NCI-H2081 (cell line): ENCODE measurements at places on chromosomes 2 and 18.

GRCh38 chr2:239311132-239312040, 89.4 kb downstream of the HDAC4 start:
- DNase-seq = no peak

- DNase-seq = no peak
Observed at GRCh38 chr2:135792401-135793150, 44.4 kb downstream of the LCT start.

DNA sequence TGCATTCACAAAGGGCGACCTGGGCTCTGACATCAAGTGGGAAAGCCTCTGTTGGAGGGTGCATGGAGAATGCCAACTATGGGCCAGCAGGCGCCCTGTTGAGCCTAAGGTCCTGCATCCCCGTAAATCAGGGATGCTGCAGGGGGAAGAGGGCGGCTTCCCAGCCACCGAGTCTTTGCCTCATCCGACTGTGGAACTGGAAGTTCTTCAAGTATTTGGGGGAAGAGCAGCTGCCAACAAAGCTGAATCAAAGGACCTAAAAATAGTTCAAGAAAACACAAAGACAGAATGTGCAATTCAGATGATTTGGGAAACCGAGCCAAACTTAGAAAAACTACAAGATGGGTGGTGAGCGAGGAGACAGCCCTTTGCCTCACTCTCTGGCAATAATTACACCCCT, 281.1 kb upstream of the MGAT5 start:
- no peak for DNase-seq

- no peak for DNase-seq
Observed at GRCh38 chr2:37705191-37705590, 33.7 kb upstream of the CDC42EP3 start.

DNA sequence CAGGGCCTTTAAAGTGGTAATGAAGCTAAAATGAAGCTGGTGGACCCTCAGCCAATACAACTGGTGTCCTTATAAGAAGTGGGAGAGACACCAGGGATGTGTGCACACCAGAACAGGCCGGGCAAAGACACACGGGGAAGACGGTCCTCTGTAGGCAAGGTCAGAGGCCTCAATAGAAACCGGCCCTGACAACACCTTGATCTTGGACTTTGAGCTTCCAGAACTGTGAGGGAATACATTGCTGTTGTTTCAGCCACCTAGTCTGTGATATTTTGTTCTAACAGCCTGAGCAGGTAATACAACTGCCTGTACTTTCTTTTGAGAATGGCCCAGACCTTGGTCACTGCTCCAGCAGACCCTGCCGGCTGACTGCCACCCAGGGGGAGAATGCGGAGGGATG, 65.6 kb upstream of the FZD7 start:
- DNase-seq = no peak

DNA sequence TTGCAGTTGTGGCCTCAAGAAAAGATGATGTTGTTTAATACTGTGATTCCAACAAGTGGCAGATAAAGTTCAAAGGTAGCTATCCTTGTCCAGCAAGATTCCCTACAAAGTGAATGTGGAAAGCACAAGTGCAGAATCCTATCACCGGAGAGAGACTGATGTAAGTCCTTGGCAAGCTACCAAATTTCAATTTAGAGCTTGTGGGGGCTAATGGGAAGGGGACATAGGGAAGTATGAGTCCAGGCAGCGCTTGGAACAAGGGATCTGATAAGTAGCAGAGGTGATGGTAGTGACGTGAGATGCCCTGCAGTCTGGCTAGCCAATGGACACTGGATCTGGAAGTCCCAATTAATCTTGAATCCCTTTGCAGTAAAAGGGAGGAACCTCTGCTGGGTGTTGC, 165.2 kb upstream of the DTNA start:
- peak; percentile 8 for DNase-seq

GRCh38 chr2:20182241-20182931, 42.5 kb downstream of the SDC1 start:
- no peak for DNase-seq

GRCh38 chr18:23939896-23940295, 74.7 kb upstream of the TTC39C start:
- DNase-seq = no peak

DNA sequence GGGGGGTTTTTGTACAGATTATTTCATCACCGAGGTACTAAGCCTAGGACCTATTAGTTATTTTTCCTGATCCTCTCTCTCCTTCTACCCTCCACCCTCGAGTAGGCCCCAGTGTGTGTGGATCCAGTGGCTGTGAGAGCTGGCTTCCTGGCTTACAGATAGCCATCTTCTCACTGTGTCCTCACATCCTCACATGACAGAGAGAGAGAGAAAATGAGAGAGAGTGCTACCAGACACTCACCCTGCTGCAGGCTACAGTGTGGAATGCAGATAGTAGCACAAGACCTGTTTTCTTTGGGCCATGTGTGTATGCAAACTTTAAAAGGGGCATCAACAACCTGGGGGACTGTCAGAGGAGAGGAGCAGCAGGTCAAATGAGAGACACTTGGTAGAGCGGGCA, 9.5 kb downstream of the KCNK3 start:
- DNase-seq = no peak

GRCh38 chr18:10157706-10158105, 243.9 kb downstream of the VAPA start:
- DNase-seq = no peak

DNA sequence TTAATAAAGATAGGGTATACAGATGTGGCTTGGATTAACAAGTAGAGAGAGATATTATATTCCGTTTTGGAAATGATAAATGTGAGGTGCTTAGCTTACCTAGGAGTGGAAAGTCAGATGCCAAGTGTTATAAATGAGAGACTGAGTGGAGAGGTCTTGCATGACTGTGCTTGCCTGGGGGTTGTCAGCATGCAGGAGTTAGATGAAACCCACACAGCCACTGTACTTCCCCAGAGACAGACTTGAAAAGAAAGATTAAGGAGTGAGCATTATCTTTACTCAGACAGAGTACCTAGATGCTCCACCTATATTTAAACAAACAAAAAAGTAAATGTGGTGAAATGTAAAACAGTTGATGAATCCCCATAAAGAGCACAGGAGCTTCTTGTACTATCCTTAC, 482.7 kb downstream of the RIT2 start:
- no peak for DNase-seq

GRCh38 chr2:226489775-226490541, 309.7 kb downstream of the IRS1 start:
- DNase-seq = no peak

DNA sequence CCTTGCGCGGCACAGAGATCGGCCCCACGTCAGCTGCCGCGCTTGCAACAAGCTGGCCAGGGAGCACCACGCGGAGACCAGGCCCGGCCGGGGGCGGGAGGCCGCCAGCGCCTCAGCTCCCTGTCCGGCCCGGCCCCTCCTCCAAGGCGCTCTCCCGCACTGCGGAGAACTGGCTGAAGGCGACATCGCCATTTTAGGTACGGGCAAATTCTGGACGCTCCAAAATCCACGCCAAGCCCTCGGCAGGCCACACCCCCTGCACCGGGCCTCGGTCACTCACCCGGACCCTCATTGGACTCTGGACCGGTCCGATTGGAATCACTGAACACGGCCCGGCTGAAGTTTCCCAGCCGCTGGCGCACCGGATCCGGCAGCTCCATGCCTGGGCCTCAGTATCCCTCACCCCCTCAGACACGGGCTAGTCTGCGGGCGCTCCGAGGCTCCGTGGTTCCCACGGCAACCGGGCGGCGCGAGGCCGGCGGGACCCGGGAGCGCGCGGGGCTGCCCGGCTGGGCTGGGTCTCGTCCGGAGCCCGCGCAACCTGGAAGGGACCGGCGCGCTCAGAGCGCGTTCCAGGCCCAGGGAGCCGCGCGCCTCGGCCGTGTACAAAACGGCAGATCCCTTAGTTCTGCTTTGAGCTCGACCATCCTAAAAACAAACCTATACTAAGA, at the start of gene TMEM17:
Gene TMEM17 (minus strand): TSS at position 446 of the 671 bp plus-strand sequence. CDS start 66 bp downstream, at position 380.
- DNase-seq = peak; percentile 78

DNA sequence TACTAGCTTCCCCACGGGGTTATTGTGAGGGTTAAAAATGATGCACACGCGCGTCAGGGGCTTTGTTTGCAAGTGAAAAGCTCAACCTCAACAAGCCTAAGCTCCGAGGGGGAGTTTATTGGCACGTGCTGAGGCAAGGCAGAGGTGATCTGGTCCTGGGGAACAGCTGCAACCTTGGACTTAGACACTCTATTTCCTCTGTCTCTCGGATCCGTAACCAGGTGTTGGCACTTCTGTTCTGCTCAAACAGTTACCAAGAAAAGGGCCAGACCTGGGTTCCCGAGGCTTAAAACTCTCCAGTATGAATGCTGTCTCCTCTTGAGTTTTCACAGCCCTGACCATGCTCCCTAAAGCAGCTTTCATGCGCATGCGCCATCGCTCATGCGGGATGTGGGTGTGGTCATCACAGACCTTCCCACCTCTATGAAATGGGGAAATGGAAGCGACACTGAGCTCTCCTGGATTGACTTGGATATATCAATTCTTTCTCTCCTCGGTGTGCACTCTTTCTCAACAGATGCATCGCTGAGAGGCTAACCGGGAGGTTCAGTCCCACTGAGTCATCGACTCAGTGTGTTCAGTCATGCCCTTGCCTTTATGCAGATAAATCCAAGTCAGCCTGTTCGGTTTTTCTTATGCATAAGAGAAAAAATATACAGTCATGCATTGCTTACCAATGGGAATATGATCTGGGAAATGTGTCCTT, 19.9 kb upstream of the RAB31 start:
- DNase-seq = no peak

- no peak for DNase-seq
Observed at GRCh38 chr2:199606193-199606780, 148.5 kb upstream of the SATB2 start.

- no peak for DNase-seq
Observed at GRCh38 chr2:60808330-60808801, 52.3 kb downstream of the PAPOLG start.

DNA sequence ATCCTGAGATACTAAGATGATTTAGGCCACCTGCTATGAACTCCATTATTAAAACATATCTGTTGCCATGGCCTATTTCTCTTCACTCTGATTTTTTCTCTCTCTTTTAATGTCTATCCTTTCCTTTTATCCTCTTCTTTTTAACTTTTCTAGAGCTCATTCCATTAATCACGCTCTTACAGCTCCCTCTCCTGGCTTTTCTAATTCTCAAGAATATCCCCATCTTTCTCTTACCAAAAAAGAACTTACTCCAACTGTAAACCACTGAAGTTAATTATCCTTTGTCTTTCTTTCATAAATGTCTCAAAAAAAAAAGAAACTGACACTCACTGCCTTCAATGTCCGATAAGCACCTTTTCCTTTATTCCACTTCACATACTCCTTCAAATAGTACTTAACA, 7.9 kb downstream of the PPP3R1 start:
- no peak for DNase-seq

DNA sequence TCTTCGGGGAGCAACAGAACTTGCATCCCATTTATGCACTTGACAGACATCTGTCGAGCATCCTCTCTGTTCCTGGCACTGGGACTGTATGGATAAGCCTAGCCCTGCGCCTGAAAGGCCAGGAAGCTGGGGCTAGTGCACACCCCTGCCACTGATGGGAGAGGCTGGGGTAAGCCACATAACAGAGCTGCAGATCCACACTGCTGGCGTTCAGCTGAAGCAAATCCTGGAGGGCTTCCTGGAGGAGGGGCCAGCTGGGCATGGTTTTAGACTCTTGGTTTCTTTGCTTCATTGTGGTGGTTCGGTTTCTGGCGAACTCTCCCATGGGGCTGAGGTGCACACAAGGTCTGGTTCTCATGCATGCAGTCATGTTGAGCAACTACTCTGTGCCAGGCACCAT, 45.5 kb upstream of the FOSL2 start:
- no peak for DNase-seq

- no peak for DNase-seq
Observed at GRCh38 chr2:70904371-70905216, 31.1 kb upstream of the ATP6V1B1 start.

GRCh38 chr18:23922939-23923338, 91.6 kb upstream of the TTC39C start:
- no peak for DNase-seq

DNA sequence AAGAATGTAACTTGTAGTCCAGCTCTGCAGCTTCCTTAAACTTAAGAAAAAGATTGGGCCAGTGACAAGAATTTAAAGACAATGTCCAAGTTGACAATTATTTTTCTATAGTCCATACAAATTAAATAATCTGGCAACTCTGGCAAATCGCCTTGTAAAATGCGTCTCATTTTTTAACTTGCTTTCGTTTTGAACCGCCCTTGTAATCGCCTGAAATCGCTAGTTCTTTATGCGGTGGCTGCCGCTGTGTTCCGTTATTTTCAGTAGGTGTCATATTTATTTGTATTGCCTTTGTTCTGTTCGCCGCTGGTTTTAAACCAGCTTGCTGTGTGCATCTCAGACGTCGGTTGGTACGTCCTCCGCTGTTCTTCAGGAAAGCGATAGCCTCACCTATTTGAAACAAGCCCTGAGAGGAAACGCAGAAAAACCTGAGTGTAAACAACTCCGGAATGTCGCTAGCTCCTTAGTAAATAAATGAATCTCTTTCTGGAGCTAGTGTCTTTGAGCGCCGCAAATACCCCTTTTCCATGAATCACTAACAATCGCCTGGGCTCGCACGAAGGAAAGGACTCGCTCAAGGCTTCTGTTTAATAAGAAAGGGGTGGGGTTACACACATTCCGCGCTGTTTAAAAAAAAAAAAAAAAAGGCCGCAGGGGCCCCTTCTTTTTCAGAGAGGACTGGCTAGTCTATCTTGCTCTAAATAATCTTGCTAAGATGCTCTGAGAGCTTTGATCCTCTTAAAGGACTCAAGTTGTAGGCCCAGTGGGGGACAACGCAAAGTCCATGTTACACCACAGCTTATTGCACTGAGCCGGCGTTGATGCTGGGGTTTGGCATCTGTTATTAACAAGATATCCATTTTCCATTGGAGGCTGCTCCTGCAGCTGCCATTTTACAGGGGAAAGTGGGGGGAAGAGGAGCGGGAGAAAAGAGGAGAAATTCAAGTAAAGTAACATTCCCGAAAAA, 3.0 kb downstream of the HOXD8 start:
- no peak for DNase-seq

- DNase-seq = no peak
Observed at GRCh38 chr2:196149948-196150347, 21.4 kb downstream of the STK17B start.

GRCh38 chr2:18483896-18484295, 76.6 kb downstream of the RDH14 start:
- no peak for DNase-seq

- no peak for DNase-seq
Observed at GRCh38 chr2:31255911-31256571, 22.1 kb downstream of the EHD3 start.

DNA sequence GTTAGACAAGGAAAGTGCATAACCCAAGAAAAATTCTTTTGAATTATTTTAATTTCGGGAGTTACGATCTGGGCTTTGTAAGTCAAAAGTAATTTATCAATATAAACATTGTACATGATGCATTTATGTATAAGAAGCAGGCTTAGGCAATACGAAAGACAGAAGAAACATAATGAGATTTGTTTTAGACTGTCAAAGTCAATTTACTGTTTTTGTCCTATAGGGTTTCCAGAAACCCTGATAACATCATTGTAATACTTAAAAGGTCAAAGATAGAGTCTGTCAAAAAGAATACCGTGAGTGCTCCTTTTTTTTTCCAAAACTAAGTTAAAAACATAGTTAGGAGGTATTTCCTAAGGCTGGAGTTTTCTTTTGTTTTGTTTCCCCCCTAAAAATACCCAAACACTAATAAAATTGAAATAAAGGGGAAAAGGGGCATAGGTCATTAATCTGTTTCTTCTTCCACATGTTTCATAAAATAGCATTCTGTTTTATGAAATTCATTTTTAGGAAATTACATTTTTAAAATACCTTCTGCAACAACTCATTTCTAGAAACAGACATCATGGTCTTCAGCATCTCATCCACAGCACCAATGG, 16.1 kb downstream of the C1D start:
- DNase-seq = no peak
